ENCODE measurements at places on chromosomes 13 and 19.
A peak's percentile ranks its signal among the peaks of the same experiment; 100 is the strongest.

DNA sequence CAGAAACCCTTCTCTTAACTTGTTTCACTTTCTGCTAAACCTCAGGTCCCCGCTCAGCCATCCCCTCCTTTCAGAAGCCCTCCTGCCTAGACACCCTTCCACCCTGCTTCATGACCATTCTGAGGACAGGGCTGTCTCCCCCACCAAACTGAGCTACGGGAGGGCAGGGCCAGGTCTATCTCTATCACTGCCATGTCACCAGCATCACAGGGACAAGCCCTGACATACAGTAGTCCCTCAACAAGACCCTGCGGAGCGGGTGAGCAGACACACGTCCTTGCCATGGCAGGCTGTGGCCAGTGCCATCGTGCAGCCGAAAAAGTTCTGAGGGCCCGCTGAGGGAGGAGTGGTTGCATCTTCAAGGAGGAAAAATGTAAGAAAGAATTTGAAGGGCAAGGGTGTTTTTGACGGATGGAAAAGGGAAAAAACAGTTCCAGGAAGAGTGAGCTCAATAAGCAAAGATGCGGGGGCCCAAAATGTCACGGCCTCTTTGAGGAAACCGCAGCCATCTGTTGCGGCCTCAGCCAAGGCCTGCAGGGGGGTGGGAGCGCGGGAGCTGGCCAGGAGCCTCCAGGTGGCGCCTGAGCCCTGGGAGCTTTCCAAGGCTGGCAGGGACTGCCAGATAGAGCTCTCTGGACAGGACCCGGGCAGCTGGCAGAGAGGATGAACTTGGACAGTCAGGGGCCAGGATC lies 8.1 kb downstream of the PTGIR start:
- peak; percentile 54 for DNase-seq

GRCh38 chr13:109773276-109773675 lies 13.1 kb downstream of the IRS2 start:
- DNase-seq = no peak

DNA sequence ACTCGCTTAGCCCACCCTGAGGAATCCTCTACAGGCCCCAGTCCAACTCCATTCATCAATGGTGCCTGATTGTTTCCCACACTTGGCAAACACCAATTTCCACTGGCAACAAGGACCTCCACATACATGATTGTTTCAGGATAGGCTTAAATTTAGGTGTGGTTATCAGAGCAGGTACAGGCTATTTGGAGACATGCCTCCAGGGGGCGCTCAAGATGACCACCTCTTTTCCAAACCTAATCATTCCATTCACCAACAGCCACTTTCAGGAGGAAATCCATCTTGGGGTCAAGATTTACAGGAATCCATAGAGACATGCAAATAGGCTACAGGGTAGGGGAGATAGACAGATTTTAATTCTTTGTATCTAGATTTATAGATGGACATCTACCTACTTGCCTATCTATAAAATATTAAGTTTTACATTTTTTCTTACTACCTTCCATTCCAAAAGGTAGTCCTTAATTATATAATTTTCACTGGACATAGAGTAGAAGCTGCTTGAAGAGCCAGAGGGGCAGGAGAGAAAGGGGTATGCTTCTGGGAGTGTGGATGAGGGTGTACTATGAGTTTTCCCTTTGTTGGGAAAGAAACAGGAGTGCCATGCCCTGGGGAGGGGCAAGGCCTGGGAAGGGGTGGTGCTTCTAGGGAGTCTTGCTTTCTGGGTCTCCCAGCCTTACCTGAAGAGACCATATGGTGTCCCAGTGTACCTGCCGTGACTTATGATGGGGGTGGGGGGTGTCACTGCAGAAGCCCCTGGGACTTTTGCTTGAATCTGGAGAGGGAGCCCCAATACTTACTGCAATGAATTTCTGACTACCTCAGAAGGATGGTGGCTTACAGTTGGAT lies 14.1 kb upstream of the PCDH8 start:
- no peak for DNase-seq

- no peak for DNase-seq
These were observed 41.9 kb downstream of the TBC1D4 start for GRCh38 chr13:75440100-75440499.

- DNase-seq = no peak
These were observed 374.2 kb downstream of the DIAPH3 start for GRCh38 chr13:59789558-59789957.

- no peak for DNase-seq
These were observed 65.5 kb downstream of the STK24 start for GRCh38 chr13:98511435-98511834.

DNA sequence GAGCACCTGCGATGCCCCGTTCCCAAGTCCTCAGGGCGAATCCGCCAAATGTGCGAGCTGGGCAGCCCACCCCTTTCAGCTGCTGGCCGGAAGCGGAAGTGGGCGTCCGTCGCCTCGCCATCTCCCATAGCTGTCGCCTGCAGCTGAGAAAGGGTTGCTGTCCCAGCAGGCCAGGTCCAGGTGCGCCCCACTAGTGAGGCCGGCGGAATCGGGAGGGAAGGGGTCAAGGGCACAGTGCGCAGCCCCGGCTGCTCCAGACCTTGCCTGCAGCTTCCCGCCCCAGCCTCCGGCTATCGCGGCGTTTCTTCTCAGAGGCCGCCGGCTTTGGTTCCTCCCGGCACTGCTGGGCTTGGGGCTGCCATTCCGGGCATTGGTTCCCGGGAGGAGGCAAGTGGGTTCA lies at the start of gene ZNF177:
Gene ZNF177, plus strand, starts transcription at position 109 of the 400 bp plus-strand sequence. CDS start 15,299 bp downstream, outside the sequence.
- no peak for DNase-seq

GRCh38 chr19:10789866-10790265 lies 46.1 kb downstream of the TMED1 start:
- no peak for DNase-seq

DNA sequence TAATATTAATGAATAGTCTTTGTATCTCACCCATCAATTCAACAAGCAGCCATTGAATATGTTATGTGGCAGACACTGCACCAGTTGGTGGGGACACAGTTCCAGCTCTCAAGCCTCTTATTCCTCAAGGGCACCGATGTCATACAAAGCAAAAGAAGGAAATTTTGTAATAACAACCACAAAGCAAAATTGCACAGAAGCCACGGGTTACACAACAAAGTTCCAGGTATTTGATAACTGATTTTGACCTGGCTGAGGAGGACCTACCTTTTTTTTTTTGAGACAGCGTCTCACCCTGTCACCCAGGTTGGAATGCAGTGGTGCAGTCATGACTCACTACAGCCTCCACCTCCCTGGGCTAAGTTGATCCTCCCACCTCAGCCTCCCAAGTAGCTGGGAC lies 266.7 kb downstream of the FOXO1 start:
- no peak for DNase-seq

- DNase-seq = no peak
These were observed 65.7 kb downstream of the CEBPG start for GRCh38 chr19:33438987-33439781.

GRCh38 chr13:97978651-97979050 lies 25.2 kb downstream of the IPO5 start:
- no peak for DNase-seq

DNA sequence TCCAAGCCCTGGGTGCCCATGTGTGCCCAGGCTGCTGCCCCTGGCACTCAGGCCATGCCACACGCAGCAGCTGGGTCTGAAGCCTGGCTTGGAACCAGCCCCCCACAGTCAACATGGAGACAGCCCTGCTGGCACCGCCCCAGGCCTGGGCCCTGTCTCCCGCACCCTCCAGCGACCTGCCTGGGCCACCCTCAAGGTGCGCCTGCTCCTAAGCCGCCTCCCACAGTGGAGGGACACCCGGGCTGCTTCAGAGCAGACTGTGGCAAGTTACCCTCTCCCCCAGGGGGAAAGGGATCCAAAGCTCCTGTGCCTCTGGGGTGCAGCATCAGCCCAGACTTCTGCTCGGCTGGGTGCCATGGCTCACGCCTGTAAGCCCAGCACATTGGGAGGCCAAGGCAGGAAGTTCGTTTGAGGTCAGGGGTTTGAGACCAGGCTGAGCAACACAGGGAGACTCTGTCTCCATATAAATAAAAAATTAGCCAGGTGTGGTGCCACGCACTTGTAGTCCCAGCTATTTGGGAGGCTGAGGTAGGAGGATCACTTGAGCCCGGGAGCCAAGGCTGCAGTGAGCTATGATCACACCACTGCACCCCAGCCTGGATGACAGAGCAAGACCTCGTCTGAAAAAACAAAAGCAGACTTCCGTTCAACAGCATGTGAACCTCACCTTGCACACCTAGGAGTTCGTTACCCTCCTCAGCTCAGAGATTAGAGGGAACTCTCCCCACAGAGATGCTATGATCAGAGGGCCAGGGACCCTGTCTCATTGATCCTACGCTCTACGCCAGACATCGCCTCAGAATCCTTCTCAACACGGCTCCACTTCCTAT lies 15.6 kb downstream of the ELL start:
- no peak for DNase-seq

DNA sequence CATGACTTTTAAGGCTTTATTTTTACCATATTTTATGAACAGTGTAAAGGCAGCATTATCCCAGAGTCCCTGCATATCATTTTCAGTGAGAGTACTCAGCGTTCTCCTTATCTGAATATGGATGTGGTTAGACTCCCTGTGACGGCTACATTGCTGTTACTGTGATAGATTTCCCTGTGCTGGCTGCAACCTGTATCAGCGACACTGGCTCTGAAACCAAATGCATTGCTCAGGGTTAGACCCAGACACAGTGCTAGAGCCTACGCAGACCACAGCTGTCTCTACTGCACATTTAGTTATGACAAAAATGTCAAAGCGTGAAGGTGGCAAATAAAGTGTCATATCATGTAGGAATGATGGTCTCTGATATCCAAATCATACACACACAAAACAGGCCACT lies 138.0 kb downstream of the ENOX1 start:
- DNase-seq = no peak

DNA sequence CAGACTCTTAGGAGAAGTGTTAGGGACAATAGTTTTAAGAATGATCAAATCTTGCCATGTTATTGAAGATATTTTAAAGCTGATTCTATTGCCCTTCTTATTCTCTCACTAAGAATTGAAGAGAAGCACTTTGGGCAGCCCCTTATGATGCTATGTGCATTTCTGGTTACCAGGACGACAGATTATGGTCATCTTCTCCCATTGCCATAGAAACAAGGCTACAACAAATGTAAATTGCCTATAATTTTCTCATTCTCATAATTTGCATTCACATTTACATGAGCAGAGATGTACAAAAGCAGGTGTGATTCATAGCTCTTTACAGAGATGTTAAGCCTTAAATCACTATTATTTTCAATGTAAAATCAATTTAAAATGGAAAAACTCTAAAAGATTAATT lies 137.3 kb upstream of the PCDH9 start:
- no peak for DNase-seq
